ENCODE measurements at places on chromosomes 7 and 10.

DNA sequence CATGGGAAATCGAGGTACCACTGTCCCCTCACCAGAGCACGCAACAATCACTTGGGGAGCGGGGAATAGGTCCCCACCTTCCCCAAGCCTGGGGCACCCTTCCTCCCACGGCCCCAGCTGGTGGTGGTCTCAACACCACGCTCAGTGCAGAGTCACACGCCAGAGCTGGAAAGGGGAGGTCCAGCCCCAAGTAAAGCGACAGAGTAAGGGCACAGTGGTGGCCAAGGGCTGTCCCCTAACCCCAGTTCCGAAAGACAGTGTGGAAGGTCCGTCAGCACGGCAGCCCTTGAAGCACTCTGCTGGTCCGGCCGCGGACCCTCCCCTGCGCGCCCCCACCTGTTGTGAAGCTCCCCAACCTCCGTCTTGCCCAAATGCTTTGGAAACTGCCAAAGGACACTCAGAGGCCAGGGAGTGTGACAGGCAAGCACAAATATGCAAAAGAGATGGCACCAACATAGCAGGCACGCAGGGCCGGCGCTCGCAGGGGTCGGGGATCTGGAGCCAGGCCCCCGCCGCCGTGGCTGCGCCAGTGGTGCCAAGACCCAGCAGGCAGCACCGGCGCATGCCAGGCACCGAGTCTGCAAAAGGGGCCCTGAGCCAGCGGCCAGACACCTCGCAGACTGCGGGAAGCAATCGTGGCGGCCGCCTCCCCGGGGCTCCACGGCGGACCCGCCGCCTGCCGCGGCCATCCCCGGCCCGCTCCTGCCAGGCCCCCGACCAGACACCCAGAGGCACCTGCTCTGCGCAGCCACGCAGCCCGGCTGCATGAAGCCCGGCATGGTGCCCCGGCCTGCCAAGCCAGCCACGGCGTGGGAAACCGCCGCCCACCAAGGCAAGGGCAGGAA lies 51.6 kb upstream of the SRRM3 start:
- DNase-seq: no peak

- no peak for DNase-seq
Measured at GRCh38 chr7:50762337-50762736, 20.4 kb downstream of the GRB10 start.

- DNase-seq: no peak
Measured at GRCh38 chr7:842431-843031, 10.3 kb downstream of the SUN1 start.

DNA sequence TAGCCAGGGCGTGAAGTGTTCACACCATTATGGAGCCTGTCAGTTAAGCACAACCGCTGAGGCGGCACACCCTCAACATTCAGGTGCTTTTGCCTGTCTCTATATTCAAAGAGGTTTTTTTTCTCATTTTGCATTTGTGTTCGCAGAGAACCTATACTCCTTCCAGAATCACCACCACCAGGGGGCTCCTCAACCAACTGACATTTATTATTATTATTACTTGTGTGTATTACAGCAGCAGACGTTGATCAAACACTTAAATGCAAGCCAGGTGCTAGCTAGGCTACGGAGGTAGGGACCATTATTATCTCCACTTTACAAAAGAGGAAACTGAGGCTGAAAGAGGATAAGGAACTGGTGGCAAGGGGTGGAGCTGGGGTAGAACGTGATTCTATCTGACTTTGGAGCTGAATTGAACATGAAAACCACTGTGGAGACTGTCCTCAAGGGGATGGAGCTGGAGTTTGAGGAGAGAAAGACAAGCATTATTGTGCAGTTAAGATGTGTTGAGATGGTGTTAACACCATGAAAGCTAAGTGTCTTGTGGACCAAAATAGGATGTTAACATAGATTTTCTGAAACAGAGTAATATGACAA lies 133.8 kb upstream of the PLXNA4 start:
- no peak for DNase-seq

DNA sequence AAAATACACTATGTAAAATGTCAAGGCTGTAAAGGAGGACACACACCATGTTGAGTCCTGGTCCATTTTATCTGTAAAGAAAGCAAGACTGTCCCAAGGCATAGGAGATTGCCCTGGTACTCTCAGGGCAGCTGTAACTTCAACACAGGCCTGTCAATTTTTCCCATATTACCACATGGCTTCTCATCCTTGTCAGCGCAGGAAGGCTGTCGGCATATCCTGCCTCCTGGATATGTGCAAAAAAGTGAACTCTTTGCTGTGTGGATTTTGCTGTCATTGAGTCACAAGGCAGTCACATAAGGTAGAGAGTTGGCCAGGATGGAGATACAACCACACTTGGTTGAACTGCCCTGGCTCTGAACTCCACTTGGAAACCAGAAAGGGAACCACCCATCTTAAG lies 8.7 kb downstream of the DUSP5 start:
- DNase-seq: no peak

GRCh38 chr7:55185321-55185802 lies 166.5 kb downstream of the EGFR start:
- no peak for DNase-seq

GRCh38 chr10:72911758-72912157 lies 18.2 kb downstream of the OIT3 start:
- DNase-seq: no peak

DNA sequence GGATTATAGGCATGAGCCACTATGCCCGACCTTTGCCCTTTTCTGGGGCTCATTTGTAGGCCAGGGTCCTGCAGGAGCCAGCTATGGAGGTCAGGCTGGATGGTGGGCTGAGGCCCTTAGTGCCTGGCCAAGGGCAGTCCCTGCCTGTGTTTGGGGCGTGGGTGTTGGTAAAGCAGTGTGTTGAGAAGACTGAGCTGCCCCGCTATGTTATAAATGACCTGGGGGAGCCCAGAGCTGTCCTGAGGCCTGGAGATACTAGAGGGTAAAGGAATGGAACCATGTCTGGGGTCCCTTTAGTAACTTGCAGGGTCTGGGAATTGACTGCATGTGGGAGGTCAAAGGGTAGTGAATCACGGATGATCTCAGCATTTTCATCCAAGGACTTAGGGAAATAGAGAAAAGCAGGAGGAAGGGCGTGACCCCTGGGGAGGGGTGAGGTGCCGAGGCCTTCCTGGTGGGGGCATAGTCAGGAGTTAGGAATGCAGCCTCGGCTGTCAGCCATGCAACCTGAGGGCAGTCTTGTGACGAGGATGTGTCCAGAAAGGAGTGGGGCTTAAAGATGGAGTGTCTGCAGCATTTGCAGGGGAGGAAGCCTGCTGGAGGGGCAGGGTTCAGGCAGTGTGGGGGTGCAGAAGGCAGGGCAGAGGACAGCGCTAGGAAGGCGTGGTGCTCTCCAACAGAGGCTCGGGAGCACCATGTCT lies 31.5 kb downstream of the TMEM248 start:
- no peak for DNase-seq

GRCh38 chr10:131936294-131936693 lies 35.5 kb downstream of the PPP2R2D start:
- no peak for DNase-seq

- DNase-seq: no peak
Measured at GRCh38 chr10:104081998-104082397, 3.7 kb downstream of the COL17A1 start.

DNA sequence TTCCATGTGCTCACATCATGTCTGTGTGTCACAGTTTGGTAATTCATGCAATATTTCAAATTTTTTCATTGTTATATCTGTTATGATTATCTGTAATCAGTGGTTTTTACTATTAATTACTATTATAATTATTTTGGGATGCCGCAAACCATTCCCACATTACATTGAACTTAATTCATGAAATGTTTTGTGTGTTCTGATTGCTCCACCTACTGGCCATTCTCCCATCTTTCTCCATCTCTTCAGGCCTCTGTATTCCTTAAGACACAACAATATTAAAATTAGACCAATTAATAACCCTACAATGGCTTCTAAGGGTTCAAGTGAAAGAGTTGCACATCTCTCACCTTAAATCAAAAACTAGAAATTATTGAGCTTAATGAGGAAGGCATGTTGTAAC lies 398.5 kb downstream of the PCDH15 start:
- DNase-seq: no peak

GRCh38 chr7:30437823-30438574 lies 40.6 kb downstream of the NOD1 start:
- DNase-seq: no peak

DNA sequence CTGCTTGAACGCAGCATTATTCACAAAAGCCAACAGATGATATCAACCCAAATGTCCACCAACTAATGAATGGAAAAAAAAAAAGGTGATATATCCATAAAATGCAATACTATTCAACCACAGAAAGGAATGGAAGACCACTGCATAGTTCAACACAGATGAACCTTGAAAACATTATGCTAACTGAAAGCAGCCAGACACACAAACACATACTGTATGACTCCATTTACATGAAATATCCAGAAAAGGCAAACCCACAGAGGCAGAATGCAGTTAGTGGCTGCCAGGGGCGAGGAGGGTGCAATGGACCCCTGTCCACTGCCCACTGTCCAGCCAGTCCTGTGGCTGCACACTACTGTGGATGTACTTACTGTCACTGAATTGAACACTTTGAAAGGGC lies 36.6 kb downstream of the KIAA1549 start:
- DNase-seq: no peak

DNA sequence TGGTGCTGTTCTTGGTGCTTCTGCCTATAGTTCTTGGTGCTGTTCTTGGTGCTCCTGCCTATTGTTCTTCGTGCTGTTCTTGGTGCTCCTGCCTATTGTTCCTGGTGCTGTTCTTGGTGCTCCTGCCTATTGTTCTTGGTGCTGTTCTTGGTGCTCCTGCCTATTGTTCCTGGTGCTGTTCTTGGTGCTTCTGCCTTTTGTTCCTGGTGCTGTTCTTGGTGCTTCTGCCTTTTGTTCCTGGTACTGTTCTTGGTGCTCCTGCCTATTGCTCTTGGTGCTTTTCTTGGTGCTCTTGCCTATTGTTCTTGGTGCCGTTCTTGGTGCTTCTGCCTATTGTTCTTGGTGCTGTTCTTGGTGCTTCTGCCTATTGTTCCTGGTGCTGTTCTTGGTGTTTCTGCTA lies 71.1 kb downstream of the PTPRN2 start:
- DNase-seq: no peak

- no peak for DNase-seq
Measured at GRCh38 chr10:7186387-7187018, 224.3 kb downstream of the SFMBT2 start.

- no peak for DNase-seq
Measured at GRCh38 chr10:101995451-101996063, 60.4 kb downstream of the ARMH3 start.

GRCh38 chr7:134254311-134254710 lies 62.4 kb downstream of the SLC35B4 start:
- DNase-seq: no peak

DNA sequence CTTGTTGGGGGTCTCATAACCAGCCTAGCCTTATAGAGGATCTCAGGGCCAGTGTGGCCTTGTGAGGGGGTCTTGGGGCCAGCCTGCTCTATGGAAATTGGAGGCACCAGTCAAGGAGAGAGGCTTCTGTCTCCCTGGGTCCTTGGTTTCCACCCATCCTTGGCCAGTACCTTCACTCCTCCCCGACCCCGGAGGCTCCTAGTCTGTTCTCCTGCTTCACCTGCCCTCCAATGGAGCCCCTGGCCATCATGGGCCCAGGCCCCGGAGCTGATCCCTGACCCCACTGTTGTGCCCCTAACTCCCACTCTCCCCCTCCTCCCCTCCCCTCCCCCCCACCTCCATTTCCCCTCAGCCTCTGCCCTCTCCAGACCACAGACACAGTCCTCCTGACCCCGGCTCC lies 29.7 kb downstream of the RASGEF1A start:
- DNase-seq: no peak

- no peak for DNase-seq
Measured at GRCh38 chr7:32043688-32044087, 26.5 kb downstream of the PDE1C start.

Measured in NCI-H526 treated with DMSO at 0.1 percent for 48 hours (cell line).